ENCODE measurements at places on chromosomes 7 and 10.

- DNase-seq, result no peak
Measured at GRCh38 chr10:36094096-36094495, 452.0 kb upstream of the FZD8 start.

DNA sequence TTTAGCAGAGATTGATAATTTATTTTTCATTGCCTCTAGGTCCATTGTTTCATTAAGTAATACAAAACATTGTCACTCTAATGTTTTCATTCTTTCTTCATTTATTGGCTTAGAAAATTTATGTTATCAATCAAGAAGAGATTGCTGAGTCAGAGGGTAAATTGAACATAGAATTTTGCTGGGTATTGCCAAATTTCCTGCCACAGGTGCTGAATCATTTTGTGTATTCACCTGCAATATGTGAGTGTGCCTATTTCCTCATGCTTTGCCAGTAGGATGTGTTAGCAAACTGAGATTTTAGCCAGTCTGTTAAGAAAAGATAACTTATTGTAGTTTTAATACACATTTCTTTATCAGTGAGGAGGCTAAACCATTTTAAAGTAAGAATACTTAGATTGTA lies 38.0 kb downstream of the MARCHF5 start:
- DNase-seq, result no peak

- no peak for DNase-seq
Measured at GRCh38 chr10:47268696-47269095, 31.3 kb upstream of the GDF10 start.

- peak; percentile 23 for DNase-seq
Measured at GRCh38 chr7:1192171-1192676, 32.2 kb upstream of the ZFAND2A start.

DNA sequence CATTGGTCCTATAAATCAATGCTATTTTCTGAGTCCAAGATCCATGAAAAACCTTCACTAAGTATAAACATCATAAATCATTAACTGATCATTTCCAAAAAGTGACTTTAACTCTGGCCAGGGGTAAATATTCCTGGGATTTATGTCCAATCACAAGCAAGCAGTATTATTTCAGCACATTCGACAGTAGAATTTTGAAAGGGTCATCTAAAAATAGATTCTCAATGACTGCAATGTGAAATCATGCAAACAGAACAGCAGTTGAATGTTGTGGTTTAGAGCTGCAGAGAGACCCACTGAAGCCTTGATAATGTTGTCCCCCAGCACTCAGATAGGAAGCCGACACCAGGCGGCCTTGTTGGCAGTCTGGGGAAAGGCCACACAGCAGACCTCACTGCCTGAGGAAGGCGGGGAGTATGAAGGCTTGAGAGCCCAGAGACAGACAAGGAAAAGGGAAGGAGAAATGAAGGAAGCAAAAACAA lies 38.1 kb downstream of the FAM107B start:
- no peak for DNase-seq

GRCh38 chr10:116608686-116609594 lies 11.8 kb upstream of the PNLIPRP2 start:
- DNase-seq, result no peak

DNA sequence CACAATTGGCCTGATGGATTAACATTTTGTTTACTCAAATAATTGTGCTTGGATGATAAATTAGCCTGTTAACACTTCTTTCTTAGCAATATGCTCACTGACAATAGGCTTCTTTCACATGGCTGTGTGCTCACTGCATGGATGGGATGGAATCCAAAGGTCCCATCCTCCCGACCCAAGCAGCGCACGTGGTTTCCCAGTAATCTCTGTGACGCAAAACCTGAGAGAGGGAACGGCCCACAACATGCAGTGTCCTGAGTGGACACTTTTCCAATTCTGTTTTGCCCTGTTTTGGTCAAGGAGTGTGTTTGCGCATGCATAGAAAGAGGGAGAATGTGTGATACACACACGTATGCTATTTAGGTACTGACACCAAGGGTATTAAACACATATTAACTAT lies 42.1 kb upstream of the RASGEF1A start:
- DNase-seq, result no peak

DNA sequence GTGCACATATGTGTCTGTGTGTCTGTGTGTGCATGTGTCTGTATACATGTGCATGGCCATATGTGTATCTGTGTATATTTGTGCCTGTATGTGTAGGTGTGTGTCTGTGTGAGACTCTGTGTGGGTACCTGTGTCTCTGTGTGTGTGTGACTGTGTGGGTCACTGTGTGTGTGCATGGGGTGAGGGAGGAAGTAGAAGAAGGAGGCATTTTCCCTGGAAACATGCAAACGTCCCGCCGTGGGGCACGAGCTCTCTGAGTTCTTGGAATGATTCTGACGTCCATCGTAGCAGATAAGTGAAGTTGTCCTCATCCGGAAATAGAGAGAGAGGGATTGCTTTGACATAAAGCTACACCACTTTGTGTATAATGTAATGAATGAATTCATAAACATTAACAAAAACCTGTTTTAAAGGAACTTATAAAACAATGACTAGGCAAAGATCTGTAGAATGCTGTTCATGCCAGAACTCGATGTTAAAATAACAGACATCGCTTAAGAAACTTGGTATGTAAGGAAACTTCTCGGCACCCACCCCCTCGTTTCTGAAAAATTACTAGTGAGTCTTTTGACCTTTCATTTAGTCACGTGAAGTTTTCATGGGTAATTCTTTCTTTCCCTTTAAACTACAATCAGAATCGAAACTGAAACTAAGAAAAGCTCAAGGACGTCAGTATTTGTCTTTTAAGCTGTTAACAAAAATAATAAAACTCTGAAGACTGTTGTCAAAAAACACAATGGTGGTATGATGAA lies 43.6 kb upstream of the KLF6 start:
- DNase-seq, result peak; percentile 69

GRCh38 chr7:34389332-34390078 lies 268.5 kb upstream of the NPSR1 start:
- DNase-seq, result no peak

GRCh38 chr10:95818668-95819067 lies 62.7 kb downstream of the ENTPD1 start:
- no peak for DNase-seq

- DNase-seq, result no peak
Measured at GRCh38 chr7:105637755-105638154, 56.5 kb upstream of the EFCAB10 start.

- DNase-seq, result no peak
Measured at GRCh38 chr7:16921644-16922257, 40.0 kb upstream of the AGR3 start.

GRCh38 chr7:112238852-112239610 lies 32.5 kb downstream of the ZNF277 start:
- DNase-seq, result no peak

GRCh38 chr7:94394437-94395140 lies at the start of gene COL1A2:
COL1A2 (plus strand) TSS chr7:94394895; CDS start chr7:94395032, 137 bp downstream.
- DNase-seq, result no peak

DNA sequence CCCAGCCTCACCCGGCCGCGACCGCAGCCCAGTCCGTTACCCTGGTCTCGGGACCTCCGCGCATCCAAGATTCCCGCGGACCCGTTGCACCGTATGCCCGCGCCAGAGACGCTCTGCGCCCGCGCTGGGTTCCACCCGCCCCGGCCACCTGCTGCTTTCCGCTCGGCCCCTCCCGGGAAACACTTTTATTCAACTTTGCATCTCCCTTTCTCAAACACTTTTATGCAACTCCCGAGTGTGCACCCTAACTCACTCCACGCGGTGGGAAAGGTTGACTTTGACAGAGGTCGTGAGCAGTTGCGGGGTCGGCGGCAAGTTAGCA lies at the start of gene ODAD2:
TSS of gene ODAD2 (minus strand) at position 126 of the 322 bp plus-strand sequence. CDS start 3,937 bp downstream, outside the sequence.
- no peak for DNase-seq

DNA sequence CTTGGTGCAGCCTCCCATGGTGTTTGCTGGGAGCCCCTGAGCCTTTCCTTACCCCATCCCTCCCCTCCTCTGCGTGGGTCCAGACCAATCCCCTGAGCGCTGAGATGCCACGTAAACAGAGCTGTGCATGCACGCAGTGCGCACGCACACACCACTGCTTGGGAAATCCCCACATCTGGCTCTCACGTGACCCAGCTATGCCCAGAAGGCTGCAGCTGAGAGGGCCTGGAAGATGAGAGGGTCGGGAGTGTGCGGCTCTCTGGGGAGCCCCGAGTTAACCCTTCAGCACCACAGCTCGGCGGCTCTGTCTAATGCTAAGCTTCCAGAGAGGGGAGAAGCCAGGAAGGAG lies 177.2 kb downstream of the SH3PXD2A start:
- peak; percentile 90 for DNase-seq

DNA sequence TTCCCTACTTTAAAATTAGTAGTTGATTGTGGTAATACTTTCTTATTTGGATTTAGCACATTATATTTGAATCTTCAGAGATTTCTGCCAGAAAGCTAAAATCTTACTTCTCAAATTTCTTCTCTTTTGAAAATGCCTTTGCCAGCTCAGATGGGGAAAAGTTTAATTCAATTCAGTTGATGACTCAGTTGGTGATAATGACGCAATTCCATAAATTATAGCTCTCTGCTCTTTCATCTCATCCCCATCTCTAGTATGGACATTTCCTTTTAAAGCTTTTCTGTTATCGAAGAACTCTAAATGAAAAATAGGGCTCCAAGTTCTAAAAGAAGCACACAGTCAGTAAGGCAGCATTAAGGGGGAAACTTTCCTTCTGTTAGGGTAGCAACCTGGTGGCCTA lies 25.5 kb downstream of the RNLS start:
- no peak for DNase-seq

GRCh38 chr10:75233444-75234016 lies 2.2 kb downstream of the COMTD1 start:
- no peak for DNase-seq

DNA sequence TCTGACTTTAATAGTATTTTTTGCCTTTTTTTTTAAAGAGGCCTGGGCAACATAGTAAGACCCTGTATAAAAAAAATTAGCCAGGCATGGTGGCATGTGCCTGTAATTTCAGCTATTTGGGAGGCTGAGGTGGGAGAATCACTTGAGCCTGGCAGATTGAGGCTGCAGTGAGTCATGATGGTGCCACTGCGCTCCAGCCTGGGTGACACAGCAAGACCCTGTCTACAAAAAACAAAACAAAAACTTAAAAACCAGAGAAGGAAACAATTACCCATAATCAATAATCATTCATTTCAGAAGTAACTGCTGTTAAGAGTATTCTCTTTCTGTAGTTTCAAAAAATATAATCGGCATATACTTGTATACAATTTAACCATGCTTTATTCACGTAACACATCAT lies 28.0 kb downstream of the VPS26A start:
- no peak for DNase-seq

DNA sequence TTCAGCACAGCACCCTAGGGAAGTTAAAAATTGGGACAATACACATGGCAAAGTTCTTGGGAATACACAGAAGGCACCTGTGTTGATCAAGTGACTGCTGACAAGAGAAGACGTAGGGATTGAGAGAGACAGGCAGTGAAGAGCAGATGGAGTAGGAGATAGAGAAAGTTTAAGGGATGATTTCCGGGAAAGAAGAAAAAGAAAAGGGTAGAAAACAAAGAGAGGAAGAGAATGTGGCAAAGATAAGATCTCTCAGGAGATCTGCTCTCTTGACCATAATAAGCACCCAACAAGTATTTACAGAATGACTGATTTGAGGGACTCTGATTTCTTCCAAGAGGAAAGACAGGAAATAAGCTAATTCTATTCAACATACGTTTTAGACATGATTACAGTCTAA lies 15.1 kb upstream of the RALA start:
- no peak for DNase-seq

DNA sequence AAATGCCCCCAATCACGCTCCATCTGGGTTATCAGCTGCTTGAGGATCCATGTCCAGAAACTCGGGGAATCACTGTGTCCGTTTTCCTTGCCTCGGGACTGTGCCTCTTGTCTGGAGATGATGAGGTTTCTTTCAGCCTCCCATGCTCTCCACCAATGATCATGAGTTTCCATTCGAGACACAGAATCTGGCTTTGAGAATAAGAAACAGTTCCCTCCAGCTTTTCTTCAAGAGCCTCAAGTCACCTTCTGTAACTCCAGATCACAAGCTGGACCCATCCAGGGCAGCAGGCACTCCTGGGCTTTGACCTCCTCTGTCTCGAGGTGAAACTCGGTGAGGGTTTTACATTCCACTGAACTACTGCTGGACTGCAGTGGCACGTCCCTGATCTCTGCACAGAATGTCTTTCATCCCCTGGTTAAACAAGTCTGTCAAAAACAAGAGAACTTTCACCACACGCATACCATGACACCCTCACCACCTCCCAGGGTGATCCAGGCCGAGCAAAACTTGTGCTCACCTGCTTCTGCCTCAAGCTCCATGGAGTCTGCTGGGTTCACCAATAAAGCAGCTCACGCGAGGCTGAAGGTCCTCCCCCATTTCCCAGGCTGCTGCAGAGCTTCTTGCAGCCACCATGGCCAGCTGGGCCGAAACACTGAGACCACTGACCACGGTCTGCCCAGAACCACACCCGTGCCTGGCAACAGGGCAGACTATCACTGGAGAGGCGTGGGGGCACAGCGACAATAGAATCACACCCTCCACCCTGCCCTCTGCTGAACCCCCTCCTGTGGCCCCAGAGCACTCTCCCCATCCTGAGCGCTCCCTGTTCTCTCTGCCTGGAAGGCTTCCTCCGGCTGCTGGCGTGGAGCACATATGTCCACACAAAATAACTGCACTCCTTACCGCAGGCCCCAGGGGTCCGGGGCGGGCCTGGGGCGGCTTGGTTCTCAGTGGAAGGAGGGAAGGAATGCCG lies 25.1 kb downstream of the MAT1A start:
- DNase-seq, result no peak

GRCh38 chr7:127912901-127913300 lies 118.3 kb downstream of the LRRC4 start:
- DNase-seq, result no peak

DNA sequence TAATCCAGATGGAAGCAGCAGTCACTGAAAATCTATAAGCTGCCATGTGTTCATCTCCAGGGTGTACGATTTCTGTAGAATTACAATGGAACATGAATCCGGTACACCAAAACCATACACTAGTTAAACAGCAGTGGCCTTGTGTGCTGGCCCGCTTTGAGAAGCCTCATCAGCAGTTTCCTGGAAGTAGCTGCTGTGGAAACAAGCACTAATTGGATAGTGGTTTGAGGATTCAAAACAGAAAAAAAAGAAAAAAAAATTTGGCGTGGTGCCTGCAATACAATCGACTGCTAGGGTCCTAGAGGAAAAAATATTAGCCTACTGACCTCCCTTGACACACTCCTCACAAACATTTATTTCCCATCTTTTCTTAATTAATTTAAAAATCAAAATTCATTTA lies 545.9 kb downstream of the SORCS1 start:
- DNase-seq, result no peak

DNA sequence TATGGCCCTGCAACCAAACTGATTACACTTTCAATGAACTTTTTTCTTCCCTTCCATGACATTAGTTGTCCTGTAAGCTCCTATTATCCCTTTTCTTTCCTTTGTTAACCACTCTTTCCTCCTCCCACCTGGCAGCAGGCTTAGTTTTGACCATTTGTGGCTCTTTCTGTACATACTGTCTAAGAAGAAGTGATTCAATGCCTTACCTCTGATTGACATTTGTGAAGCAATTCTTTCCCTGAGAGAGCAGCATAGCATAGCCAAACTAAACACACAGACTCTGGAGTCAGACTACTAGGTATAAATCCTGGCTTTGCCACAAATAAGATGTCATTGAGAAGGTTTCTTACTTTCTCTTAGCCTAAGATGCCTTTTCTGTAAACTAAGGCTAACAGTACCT lies 48.9 kb downstream of the AHR start:
- no peak for DNase-seq
